Activated gamma-delta T cell treated with anti-CD3 and anti-CD28 coated beads, Interleukin-2, amount 50 U/mL, for 16 hours (primary cell): ENCODE measurements at places on chromosomes 3 and 15.

DNA sequence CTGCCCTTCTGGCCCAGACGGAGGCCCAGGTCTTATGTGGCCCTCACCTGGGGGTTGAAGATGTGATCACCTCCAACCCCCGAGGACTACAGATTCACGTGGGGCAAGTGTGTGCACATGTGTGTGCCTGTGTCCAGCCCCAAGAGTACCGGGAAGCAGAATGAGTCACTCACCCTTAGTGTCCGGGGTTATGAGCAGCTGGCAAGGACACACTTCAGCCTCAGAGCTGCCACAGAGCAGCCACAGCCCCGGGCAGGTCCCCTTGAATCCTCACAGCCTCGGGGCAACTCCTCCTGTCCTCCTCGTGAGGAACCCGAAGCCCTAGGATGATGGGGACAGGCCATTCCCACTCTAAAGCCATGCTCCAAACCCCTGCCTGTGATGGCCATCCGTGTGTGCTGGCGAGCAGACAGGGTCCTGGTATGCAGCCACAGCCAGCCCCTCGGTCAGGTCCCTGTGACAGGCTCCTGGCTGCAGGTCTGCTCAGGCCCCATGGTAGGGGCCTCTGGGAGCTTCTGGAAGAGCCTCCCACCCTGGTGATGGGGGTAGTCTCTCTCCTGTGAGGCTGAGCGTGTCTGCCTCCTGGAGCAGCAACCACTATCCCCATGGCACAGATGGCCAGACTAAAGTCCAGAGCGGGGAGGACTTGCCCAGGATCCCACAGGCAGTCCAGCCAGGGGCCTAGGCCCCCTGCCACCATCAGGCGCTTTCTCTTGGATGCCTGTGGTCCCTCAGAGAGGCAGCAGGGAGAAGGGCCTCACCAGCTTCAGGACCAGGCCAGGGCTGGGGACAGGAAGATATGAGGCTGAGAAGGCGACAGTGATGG, 852 bp downstream of the STAB1 start:
- DNase-seq: no peak

- no peak for DNase-seq
Measured at GRCh38 chr3:27312044-27312668, 57.0 kb downstream of the NEK10 start.

DNA sequence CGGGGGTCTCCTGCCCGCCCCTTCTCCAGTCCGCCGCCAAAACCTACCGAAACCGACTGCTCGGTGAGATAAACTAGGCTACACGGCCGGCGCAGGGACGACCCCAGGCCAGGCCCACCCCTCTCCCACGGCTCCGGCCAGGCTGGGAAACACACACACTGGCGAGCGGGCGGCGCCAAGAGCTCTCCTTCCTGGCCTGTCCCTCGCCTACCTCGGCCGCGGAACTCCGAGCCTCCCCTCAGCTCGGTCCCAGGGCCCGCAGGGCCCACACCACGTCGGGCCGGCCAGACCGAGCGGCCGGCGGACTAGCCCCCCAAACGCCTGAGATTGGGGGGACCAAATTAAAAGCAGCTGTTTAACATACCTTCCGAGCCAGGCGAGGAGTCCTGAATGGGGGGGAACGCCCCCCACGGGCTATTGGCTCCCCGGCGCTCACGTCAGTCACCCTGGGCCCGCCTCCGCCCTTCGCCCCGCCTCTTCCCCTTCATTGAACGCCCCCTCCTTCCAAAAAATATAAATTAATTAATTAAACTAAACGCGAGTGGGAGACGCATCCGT, 4.0 kb upstream of the SIN3A start:
- DNase-seq: peak; percentile 84

- DNase-seq: no peak
Measured at GRCh38 chr3:142652826-142653292, 56.7 kb downstream of the PLS1 start.
